Endodermal cell (in vitro differentiated cells): ENCODE measurements at places on chromosomes 5 and 9.

DNA sequence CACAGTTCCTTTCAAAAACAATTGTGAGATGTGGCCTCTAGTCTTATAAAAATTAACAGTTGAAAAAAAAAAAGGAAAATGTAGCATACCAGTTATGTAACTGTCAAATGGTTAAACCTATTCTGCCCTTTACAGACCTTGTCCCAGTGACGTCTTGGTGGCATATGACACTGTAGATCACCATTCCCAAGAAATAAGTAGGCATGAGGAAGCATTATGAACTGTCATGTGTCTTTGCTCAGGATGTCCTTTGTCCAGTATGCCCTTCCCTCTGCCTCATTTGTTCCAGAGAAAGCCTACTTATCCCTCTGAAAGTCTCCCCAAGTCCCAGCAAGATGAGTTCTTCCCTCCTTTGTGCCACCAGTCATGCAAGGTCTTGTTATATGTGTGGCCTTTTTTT, 63.2 kb downstream of the PAM start:
- no peak for DNase-seq

GRCh38 chr9:33223696-33224095, 16.3 kb upstream of the SPINK4 start:
- no peak for DNase-seq

GRCh38 chr9:87878989-87879511, 3.6 kb upstream of the SPATA31E1 start:
- no peak for DNase-seq

GRCh38 chr5:33725806-33726205, 166.0 kb downstream of the ADAMTS12 start:
- DNase-seq: no peak

DNA sequence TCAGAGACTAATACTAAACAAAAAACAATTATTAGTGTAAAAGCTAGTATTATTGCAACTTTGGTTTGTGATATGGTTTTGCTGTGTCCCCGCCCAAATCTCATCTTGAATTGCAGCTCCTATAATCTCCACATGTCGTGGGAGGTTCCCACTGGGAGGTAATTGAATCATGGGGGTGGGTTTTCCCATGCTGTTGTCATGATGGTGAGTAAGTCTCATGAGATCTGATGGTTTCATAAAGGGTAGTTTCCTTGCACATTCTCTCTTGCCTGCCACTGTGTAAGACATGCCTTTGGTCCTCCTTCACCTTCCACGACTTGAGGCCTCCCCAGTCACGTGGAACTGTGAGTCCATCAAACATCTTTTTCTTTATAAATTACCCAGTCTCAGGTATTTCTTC, 325.9 kb upstream of the DAB2 start:
- no peak for DNase-seq

DNA sequence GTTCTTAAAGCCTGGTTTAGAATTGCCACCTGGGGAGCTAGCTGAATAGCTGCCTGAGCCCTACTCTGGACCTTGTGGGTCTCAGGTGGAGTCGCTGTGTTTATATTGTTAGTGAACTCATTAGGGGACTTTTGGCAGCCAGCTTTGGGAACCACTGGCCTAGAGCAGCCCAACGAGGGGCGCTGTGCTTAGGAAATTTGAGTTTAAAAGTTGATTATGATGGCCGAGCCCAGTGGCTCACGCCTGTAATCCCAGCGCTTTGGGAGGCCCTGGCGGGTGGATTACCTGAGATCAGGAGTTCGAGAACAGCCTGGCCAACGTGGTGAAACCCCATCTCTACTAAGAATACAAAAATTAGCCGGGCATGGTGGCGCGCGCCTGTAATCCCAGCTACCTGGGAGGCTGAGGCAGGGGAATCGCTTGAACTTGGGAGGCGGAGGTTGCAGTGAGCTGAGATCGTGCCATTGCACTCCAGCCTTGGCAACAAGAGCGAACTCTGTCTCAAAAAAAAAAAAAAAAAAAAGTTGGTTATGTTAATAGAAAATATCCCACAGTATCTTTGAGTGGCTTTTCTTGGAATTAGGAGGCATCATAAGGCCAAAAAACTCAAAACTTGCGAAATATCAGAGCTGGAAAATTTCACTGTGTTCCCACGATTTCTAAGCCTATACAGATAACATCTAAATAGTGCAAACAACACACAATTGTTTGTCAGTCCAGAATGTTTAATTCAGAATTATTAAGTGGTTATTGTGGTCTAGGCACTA, 809 bp downstream of the MCCC2 start:
- peak; percentile 59 for DNase-seq

DNA sequence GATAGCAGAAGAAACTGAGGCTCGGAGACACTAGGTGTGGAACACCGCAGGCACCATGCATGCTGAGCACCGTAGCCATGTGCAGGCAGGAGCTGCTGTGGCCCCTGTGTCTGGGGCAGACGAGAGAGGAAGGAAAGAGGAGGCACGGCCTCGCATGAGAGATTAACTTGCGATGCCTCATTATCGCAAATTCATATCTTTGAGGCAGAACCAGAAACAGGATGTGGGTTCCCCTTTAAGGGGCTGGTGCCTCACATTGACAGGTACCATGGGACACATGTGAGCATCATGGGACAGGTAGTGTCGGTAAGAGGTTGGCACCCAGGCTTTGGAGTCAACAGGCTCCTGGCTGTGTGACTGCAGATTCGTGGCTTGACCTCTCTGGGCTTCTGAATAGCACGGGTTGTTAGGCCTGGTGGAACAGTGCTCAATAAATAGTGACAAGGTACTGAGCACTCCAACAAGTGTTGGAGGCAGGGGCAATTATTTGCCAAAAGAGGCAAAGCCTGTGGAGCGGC, 40.8 kb downstream of the NAIF1 start:
- DNase-seq: no peak

- DNase-seq: no peak
These were observed 113.0 kb downstream of the SMARCA2 start for GRCh38 chr9:2128141-2128540.

GRCh38 chr5:1341863-1342262, 3.0 kb downstream of the CLPTM1L start:
- no peak for DNase-seq

- no peak for DNase-seq
These were observed 220.0 kb downstream of the MARCHF11 start for GRCh38 chr5:15959370-15960164.

GRCh38 chr5:78647351-78647818, 1.2 kb downstream of the LHFPL2 start:
- DNase-seq: peak; percentile 68

DNA sequence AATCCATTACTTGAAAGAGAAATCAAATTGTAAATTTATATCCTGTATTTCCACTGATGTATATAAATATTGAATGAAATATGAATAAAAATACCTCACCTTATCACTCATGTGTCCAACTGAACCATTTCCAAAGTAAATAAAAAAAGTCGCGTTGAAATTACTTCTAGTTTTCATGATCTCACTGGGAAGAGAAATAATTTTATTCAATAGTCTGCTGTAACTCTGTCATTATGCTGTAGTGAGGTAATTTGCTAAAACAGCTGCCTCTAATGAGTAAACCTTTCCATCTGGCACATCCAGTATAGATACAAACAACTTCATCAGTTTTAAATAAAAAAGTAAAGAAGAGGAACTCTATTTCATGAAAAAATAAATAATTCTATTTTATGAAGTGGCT, 611.5 kb downstream of the ZNF608 start:
- no peak for DNase-seq

DNA sequence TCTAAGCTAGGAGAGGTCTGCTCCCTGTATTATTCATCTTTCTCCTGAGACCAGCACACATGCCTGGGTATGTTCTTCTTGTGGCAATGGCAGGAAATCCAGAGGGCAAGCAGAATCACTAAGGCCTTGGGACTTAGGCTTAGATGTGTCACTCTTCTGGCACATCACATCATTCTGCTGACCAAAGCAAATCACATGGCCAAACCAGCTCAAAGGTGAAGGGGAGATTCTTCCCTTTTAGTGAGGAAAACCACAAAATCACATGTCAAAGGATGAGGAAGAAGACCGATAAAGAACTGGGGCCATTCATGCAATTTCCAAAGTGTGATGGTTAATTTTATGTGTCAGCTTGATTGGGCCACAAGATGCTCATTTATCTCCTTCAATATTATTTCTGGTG, 5.7 kb upstream of the AGGF1 start:
- DNase-seq: no peak

DNA sequence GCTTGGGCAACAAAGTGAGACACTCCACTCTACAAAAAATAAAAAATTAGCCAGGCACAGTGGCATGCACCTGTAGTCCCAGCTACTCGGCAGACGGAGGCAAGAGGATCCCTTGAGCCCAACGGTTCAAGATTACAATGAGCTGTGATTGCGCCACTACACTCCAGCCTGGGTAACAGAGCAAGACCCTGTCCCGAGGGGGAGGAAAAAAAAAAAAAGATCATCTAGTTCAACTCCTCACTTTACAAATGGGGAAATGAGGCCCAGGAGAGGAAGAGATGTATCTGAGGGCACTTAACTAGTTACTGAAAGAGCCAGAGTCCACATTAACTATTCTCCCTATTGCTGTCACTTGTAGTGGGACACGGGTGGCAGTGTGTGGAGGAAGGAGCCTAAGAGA, 13.8 kb downstream of the PDCL start:
- no peak for DNase-seq

DNA sequence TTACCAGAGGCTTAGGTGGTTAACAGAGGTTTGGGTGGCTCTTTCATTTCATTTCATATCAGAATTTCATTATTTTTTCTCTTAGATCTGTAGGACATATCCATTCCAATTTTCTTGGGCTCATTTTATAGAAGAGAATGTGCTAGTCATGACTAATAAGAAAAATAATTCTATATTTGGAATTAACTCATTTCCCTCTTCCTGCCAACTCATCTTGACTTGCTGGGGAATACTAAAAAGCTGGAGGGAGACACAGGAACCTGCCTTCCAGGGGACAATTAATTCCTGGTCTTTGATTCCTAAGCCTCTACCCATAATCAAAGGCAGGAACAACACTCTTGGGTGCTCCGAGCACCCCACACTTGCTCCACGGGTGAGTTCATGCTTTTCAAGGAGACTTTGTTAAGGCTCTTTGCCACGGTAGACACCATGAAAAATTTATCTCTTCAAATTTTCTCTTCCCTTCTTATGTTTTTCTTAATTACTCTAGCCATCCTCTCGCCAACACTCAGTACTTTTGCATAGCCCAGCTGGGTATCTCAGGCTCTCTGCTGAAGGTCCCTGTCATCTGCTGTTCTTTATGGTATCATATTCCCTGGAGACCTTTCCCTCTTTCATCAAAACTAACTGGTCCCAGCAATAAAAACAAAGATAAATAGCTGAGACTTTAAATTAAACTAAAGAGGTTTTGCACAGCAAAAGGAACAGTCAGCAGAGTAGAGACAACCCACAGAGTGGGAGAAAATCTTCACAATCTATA, 273.9 kb downstream of the NPR3 start:
- no peak for DNase-seq
